ENCODE measurements at places on chromosomes 7 and 10.
A peak's percentile ranks its signal among the peaks of the same experiment; 100 is the strongest.

- peak; percentile 44 for DNase-seq
Observed at GRCh38 chr7:98215561-98216495, 4.6 kb downstream of the BHLHA15 start.

DNA sequence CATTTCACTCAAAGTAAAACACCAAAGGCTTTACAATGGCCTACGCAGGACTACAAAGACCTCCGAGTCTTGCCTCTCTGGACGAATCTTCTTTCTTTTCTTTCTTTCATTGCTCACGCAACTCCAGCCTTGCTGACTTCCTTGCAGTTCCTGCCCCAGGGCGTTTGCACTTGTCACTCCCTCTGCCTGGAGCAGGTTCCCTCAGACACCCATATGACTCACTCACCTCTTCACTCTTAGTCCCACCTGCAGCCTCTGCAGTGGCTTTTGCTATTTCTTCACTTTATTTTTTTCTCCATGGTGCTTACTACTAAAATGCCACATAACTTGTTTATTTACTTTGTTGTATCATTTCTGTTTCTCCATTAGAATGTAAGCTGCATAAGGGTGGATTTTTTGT, 33.1 kb downstream of the GHRHR start:
- DNase-seq = no peak

DNA sequence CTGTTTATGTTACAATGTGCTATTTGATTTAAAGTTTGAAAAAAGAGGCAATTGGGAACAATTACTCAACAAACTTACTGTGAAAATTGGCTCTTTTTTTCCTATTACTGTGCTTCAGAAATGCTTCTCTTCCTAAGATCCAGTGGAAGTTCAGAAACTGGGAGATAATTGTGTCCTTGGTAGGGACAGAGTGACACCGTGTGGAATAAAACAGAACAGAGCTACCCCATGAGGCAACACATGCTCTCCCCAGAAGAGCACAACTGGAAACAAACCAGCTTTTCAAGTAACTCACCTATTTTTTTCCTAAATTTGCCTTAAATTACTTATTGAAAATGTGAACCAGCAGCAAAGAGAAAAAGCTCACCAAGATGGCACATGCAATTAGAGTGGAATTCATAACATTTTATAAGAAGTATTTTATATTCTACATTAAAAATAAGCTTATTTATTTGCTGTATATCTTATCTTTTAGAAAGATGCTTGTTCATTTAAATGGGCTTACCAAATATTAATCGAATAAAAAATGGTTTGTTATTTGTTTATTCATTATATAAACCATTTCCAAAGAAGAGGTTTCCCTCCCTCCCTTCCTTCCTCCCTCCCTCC, 346.1 kb upstream of the ANKRD30A start:
- no peak for DNase-seq

GRCh38 chr10:46283580-46284285, 3.1 kb upstream of the ANTXRL start:
- DNase-seq = no peak

DNA sequence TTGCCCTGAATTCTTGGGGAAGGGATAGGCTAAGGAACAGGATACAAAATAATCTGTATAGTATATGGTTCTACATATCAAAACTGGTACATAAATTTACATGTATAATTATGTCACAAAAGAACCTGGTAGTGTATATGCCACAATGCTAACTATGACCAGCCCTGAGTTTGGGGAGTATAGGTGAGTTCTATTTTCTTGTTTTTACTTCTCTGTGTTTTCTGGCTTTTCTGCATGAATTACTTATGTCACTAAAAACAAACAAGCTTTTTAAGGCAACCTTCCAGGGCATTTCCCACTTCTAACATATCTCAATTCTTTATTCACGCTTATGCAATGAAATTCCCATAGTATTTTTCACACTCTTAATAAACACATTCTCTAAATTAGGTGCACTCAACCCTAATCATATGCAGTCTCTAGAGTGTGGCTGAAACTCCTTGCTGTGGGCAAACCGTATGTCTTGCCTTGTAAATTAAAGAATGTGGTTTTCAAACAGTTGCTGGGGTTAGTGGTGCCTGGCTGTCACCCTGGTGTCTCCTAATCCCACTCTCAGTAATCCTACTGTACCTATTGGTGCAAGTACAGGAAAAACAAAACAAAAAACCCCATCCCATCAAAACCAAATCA, 14.0 kb upstream of the INSIG1 start:
- DNase-seq = no peak

- DNase-seq = no peak
Observed at GRCh38 chr10:97117372-97117771, 68.4 kb downstream of the SLIT1 start.

DNA sequence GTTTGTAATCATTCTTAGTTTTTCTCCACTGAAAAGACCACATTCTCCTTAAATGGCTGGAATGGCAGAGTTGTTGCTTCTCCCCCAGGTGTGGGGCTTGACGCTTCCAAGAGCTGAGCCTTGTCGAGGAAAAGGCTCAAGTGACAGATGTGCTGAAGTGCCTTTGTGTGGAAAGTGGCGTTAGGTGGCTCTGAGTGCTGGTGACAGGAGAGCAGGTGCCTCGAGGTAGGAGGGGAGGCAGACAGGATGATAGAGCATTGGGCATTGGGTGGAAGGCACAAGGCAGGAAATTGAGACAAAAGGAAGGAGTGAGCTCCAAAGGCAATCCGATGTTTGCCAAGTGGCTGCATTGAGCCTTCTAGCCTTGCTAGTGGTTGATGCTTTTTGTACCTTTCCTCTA, 6.7 kb downstream of the KIAA1217 start:
- DNase-seq = no peak

- DNase-seq = no peak
Observed at GRCh38 chr10:51918884-51919325, 219.5 kb upstream of the CSTF2T start.

DNA sequence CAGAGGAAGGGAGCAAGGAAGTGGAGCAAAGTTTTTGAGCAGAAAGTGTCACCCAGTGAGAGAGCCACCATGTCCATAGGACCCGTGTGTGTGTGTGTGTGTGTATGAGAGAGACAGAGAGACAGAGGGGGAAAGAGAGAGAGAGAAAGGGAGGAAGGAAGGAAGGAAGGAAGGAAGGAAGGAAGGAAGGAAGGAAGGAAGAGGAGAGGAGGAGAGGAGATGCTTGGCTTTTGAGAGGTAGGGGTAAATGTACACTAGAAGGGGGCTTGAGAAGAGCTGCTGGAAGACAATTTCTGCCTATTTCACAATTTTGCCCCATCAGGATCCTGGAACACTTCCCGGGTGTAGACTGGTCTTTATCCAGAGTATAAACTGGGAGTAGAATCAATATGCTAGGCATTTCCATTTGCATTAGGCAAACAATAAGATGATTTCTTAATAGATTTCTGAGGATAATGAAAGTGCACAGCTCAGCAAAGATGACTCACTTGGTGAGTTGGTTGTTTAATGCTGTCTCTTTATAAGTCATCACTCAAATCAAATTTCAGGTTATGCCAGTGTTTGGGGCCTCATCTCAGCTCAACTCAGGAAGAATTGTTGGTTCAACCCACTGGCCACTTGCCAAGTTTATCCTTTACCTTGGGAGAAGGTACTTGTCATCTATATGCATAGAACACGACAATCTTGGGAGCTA, 70.0 kb upstream of the FAM13C start:
- no peak for DNase-seq

- DNase-seq = no peak
Observed at GRCh38 chr10:33293076-33293475, 41.4 kb downstream of the NRP1 start.

DNA sequence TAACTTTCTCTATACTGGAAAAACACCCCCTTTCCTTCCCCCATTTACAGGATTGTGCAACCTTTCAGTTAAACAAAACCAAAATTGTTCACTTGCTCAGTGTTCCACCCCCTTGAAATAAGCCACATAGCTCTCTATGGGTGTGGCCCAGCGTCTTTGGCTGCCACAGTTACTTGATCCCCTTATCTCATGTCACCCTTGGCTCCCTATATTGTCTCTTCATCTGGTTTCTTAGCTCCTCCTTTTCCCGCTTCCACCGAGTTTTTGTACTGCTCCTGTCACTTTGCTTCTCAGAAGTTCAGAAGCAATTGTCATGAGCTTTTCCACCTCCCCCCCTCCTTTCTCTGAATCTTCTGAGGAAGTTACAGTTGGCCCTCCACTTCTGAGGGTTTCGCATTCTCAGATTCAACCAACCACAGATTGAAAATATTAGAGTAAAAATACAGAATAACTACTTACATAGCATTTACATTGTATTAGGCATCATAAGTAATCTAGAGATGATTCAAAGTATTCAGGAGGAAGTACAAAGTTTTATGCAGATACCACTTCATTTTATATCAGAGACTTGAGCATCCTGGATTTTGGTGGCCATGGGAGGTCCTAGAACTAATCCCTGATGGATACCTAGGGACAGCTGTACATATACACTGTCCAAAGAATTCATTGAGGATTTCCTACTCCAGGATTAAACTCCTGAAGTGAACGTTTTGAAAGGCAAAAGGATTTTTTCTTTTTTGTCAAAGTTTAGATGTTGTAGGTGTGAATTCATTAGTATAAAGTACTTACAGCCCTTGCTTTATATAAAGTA, 60.4 kb downstream of the ADD3 start:
- DNase-seq = no peak

DNA sequence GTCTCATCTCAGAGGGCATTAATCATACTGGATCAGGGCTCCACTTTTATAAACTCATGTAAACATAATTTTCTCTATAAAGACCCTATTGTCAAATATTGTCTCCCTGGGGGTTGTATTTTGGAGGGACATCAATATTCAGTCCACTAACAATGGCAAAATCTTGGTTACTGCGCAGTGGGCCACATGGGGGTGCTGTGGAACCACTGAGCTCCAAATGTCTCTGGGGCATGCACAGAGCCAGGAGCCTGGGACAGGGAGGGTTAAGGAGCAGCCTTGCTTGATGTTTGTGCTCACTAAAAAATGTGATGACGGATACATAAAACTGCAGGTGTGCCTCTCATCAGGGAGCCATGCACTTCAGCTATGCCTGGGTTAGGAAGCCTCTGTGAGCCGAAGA, 62.1 kb upstream of the PRSS58 start:
- DNase-seq = no peak
